ENCODE measurements at places on chromosomes 2 and 18.

GRCh38 chr2:226495466-226496272 lies 304.0 kb downstream of the IRS1 start:
- no peak for DNase-seq

DNA sequence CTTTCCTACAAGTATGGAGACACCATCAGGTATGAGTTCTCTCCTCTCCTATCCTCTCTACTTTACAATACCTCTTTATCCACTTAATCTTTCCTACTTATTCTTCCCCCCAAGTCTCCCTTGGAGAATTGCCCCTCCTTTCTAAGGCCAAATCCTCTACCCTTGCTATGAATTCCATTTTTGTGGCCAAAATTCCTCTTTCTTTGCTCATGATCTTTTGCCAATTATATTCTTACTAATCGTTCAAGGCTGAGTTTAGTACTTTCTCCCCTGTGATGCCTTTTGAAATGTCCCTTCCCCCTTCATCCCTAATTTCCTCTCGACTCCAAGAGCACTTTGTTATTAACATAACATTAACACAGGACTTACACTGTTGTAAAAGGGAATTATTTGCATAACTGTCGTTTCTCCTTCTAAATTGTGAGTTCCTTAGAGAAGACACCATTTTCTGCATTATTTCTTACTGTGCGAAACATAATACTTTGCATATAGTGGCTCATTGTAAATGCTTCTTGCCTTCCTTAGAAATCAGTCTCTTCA lies 133.4 kb downstream of the KCTD1 start:
- no peak for DNase-seq

- no peak for DNase-seq
Observed at GRCh38 chr2:10876963-10877362, 34.8 kb upstream of the KCNF1 start.

- DNase-seq = no peak
Observed at GRCh38 chr2:163884416-163884815, 148.6 kb upstream of the FIGN start.

DNA sequence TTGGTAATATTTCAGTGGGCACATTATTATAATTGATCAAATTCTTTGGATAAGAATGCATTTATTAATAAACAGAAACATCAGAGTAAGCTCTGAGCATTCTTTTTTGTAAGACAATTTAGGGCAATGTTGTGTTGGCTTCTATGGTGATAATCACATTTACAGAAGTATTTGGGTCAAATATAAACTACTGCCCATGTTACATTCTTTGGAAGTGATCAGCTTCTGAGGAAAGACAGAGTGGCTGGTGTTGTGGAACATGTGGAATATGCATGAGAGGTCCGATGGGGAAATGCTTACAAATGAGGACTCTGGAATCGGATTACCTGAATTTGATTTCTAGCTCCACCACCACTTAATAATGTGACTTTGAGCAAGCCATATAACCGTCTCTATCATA lies 19.4 kb downstream of the SERPINB13 start:
- DNase-seq = no peak

- DNase-seq = no peak
Observed at GRCh38 chr18:21662581-21662980, 42.0 kb downstream of the ABHD3 start.

GRCh38 chr2:103010751-103011150 lies 248.9 kb downstream of the TMEM182 start:
- no peak for DNase-seq

DNA sequence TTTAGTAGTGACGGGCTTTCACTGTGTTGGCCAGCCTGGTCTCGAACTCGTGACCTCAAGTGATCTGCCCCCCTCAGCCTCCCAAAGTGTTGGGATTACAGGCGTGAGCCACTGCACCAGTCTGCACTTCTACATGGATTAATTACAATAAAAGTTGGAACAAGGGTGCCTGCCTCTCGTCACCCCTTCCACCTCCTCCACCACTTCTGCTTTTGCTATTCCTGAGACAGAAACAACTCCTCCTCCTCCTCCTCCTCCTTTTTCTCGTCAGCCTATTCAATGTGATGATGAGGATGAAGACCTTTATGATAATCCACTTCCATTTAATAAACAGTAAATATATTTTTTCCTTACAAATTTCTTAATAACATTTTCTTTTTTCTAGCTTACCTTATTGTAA lies 35.2 kb downstream of the SRBD1 start:
- DNase-seq = no peak

GRCh38 chr2:11870064-11870463 lies 123.6 kb downstream of the LPIN1 start:
- DNase-seq = no peak

- DNase-seq = no peak
Observed at GRCh38 chr2:33292981-33293595, 183.4 kb upstream of the RASGRP3 start.

DNA sequence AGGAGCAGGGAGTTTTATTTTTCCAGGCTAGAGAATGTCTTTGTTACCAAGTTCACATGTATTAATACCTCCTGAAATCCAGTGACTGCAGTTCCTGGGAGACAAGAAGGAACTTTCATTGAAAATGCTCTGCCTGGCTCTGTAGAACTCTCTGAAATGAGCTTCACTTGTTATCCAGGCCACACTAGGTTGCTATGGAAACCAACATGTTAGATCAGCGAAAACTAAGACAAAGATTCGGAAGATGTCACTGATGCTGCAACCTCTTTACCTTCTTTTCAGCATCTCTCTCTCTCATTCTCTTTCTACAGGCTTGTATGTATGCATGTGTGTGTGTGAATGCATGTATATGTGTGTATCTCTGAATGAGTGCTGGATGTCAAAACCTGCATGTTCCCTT lies 218.5 kb downstream of the TRIB2 start:
- no peak for DNase-seq

- no peak for DNase-seq
Observed at GRCh38 chr2:29664578-29664977, 256.8 kb downstream of the ALK start.

DNA sequence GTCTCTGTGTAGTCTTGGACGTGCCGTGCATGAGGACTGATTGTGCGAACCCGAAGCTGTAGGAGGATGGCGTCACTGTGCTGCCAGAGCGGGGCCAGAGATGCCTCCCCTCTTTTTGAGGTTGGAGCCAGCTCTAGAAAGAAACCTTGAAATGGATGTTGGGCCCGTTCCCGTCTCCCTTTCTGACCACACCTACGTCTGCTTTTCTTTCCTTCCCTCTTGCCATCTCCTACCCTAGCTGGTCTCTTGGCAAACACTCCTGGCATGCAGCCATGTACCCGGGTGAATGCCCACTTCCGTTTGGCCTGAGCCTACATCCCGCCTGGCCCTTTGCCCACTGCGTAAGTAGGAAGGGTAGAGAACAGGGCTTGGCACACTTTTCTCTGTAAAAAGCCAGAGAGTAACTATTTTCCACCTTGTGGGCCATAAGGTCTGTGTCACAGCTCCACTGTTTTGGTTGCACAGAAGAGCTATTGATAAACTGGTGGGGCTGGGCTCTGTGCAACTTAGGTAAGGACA lies 37.4 kb downstream of the SH3BP4 start:
- peak; percentile 97 for DNase-seq

GRCh38 chr2:10064932-10065772 lies 15.1 kb downstream of the CYS1 start:
- DNase-seq = no peak

DNA sequence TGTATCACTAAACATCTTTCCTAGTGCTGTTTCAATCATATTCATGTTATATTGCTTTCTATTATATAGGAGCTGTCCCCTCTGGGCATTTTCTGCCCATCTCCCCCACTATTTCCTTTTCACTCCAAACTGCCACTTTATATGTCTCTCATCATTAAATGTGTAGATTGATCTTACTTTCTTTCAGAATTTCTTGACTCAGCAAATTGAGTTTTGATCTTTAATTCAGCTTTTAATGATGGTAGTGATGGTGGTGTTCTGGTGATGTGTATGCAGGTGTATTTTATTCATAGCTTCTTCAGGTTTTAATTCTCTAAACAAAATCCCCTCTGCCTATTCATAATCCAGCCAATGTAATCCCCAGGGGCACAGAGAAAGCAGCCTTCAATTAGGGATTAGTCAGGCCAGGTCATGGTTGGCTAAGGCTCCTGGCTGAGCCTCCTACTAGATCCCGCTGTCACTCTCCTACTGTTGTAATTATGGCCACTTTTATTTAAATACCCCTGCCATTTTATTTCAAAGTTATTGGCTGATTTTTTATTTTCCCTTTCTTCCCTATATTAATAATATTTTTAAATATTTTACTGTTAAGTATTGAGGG lies 325.4 kb downstream of the SPAG16 start:
- DNase-seq = no peak

DNA sequence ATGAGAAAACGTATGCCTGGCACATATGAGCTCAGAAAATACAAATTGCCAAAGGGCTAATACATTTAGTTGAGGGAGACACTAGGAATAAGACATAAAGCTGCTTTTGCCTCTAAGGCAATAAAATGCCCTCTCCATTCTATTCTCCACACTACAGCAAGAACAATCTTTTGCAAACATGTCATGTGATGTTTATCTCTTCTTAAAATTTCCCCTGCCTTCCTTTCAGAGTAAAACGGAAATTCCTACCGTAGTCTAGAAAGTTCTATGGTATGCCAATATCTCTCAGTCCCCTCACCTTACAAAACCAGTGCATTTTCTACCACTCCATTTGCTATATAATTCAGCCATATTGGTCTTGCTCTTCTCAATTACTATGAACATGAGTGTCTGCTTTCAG lies 33.1 kb downstream of the C18orf54 start:
- no peak for DNase-seq

GRCh38 chr2:150296770-150297546 lies 190.5 kb downstream of the RND3 start:
- DNase-seq = no peak

DNA sequence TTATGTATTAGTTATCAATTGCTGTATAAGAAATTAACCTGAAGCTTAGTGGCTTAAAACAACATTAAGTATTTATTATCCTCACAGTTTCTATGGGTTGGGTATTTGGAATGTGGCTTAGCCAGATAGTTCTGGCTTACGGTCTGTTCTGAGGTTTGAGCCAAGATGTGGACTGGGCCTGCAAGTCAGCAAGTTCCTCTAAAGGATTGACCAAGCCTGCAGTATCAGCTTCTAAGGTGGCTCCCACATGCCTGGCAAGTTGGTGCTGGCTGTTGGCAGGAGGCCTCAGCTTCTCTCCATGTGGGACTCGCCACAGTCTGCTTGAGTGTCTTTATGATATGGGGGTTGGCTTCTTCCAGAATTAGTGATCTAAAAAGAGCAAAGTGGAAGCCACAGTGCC lies 45.0 kb upstream of the TCF4 start:
- no peak for DNase-seq

- DNase-seq = no peak
Observed at GRCh38 chr18:22172120-22172582, 2.8 kb downstream of the GATA6 start.

GRCh38 chr18:30342675-30343074 lies 699.9 kb downstream of the DSC3 start:
- no peak for DNase-seq

DNA sequence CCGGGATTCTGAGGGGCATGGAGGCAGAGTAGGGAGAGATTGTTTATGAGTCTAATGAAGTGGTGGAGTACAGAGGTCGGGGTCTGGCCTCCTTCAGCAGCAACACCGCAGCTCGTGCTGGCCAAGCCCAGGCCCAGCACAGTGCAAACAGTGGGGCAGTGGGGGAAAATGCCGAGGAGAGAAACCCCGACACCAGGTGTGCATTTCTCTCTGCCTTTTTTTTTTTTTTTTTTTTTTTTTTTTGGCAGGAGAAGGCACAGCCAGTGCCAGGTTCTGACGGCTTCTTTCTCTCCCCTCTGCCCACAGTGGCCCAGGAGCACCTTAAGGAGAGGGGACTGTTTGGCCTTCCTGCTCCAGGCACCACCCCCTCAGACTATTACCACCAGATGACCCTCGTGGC lies 219.3 kb downstream of the GLI2 start:
- DNase-seq = no peak

DNA sequence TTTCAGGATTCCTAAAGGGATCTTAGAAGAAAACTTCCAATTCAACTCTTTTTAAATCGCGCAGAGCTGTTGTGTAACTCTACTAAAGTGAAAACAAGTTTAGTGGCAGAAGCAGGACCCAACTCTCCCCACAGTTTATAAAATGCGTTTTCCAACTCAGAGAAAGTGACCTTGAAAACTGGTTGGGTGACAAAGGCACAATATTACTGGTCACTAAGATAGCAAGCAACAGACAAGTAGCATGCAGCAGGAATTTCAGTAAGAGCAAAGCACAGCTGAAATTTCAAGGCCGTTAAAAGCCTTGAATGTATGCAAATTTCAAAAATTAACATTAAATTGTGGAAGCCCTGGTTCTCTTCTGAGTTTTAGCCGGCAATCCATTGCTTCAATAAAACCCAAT lies 66.9 kb downstream of the STK39 start:
- no peak for DNase-seq

GRCh38 chr18:36780748-36781147 lies 48.1 kb downstream of the TPGS2 start:
- no peak for DNase-seq

DNA sequence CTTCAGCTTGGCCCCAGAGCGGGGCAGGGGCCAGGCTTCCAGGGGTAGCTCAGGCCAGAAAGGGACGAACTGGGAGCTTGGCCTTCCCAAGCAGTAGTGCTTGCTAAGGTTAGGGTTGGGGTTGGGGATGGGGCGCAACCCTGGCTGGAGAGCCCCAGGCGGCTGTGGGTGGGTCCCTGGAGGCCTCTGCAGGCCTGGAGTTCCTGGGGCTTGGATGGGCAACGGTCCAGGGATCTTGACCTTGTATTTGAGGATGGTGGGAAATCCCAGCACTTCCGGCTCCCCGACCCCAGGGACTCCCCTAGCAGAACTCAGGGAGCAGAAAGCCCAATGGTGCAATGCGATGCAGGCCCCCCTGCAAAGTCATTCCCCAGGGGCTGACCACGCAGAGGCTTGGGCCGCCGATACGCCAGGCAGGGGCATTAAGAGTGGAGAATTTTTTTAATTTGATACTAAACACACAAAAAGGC lies 12.6 kb upstream of the MLPH start:
- no peak for DNase-seq

DNA sequence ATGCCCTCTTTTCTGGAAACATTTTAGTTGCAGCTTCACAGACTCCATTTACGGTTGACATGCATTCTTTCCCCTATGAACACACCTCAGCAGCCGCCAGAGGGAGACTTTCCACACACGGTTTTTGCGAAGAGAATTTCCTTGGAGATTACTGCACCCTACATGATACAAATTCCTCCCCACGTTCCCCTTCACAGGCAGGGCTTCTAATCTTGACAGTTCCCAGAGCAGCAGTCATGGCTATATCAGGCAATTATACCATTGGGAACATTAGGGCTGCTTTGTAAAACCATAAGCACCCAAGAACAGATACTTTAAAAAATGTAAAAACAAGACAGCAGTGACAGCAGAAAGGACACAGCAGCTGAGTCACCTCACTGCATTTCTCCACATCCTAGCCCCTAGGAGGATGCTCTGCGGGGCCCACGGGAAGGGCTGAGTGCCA lies 253.8 kb downstream of the TGIF1 start:
- no peak for DNase-seq
